ENCODE measurements at places on chromosomes 5 and 9. TPM values are rescaled to one million over a fixed set of nuclear protein-coding genes. Genes with fewer than 3 reads are reported as not detected.

Gene TTC16
- total RNA-seq, result 1.3 TPM

Gene PCSK5
- total RNA-seq, result 18.1 TPM

Gene UBE2R2
- 39.8 TPM for total RNA-seq

Gene PIP5K1B
- 35.9 TPM for total RNA-seq

Gene BTNL8
- total RNA-seq, result 5.3 TPM

Gene PRDM9
- not detected for total RNA-seq

Gene DBN1
- 23.1 TPM for total RNA-seq

Gene PCDHB12
- 1.7 TPM for total RNA-seq

Gene HBEGF
- total RNA-seq, result 43.2 TPM

DNA sequence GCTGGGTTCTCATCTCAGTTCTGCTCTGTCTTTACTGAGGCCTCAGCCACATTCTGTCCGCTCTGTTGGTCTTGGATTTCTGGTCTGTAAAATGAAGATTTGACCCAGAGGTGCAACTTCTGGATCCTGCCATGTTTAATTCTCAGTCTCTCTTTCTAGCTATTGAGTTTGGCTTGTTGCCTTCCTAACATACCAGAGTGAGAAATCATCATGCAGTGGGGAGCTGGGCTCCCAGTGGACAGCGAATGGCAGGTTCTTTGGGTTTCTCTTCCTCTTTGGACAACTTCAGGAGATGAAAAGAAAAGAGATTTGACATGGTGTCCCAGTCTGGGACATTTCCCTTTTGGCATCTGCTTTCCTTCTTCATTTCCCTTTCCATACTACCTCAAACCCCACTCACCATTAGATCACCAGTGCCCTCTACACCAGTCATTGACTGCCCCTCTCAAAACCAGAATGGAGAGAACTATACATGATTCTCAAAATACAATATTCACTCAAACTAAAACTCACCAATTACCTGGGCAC, 334.7 kb downstream of the ACTL7B start:
- no peak overlapping the region for H3K27ac ChIP-seq
- no peak overlapping the region for H3K4me3 ChIP-seq
- no peaks in the 10 kb centered on the region for H3K36me3 ChIP-seq
- H3K4me1 ChIP-seq, result no peaks in the 10 kb centered on the region
- no peak for DNase-seq
- H3K27me3 ChIP-seq, result no peaks in the 10 kb centered on the region

DNA sequence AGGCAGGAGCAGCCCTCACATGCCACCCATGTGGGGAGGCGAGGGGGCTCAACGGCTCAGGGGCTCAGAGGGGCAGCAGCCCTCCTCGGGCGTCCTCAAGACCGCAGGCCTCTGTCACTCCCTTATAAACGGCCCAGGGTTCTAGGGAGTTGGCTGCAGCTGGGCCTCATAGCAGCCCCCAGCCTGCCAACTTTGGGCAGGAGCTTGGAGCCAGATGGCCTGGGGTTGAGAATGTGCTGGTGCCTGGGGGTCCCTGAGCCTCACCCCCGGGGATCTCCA, 51.0 kb upstream of the RNU6ATAC start:
- H3K27me3 ChIP-seq, result no peaks in the 10 kb centered on the region
- no peak overlapping the region for H3K4me3 ChIP-seq
- no peak for DNase-seq
- no peaks in the 10 kb centered on the region for H3K36me3 ChIP-seq
- H3K4me1 ChIP-seq, result peaks cover 24% of the 10 kb centered on the region
- H3K27ac ChIP-seq, result peak overlapping the region; percentile 67

DNA sequence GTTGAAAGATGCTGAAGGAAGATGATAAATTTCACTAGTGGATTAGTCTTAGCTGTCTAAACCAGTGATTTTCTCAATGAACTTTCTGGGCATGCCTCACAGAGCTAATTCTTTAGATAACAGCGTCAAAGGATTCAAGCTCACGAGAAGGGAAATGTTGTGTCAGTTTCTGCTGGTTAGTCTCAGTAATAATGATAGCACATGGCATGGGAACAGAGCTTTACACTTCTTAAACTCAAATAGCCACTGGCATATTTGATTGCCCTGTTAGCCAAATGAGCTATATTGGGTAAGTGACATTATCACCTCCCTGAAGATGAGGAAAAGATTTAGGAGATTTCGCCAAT, 139.3 kb upstream of the NR3C1 start:
- H3K27me3 ChIP-seq, result no peaks in the 10 kb centered on the region
- H3K4me3 ChIP-seq, result no peak overlapping the region
- no peaks in the 10 kb centered on the region for H3K4me1 ChIP-seq
- DNase-seq, result no peak
- H3K36me3 ChIP-seq, result no peaks in the 10 kb centered on the region

- no peak for DNase-seq
- no peak overlapping the region for H3K27ac ChIP-seq
- H3K4me3 ChIP-seq, result no peak overlapping the region
Measured at GRCh38 chr5:7794823-7795222, 56.1 kb downstream of the CFAP90 start.

- H3K27ac ChIP-seq, result no peak overlapping the region
- H3K36me3 ChIP-seq, result no peaks in the 10 kb centered on the region
- no peak overlapping the region for H3K4me3 ChIP-seq
- DNase-seq, result no peak
- H3K27me3 ChIP-seq, result no peaks in the 10 kb centered on the region
- H3K4me1 ChIP-seq, result peaks cover 4% of the 10 kb centered on the region
Measured at GRCh38 chr5:180026320-180026719, 45.2 kb downstream of the RNF130 start.

DNA sequence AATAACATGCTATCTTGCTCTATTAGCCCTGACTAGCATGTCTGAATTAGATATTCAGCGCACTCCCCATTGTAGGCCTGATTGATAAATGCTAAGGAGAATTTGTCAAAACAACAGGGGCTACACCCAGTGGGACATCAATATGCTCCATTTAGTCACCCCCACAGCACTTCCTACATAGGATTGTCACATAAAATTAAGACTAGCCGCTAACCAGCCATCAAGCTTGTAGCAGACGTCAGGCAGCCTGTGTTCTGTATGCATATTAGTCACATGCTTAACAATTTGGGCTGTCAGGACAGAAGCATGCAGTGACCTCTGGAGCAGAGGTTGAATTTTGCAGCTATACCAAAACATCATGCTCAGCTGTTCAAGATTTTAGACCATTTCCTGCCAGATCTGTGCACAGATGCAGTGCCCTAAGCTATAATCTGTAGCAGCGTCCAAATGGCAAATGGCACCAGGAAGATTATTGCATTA, 197.4 kb upstream of the ISL1 start:
- no peak overlapping the region for H3K4me3 ChIP-seq
- H3K4me1 ChIP-seq, result no peaks in the 10 kb centered on the region
- H3K36me3 ChIP-seq, result no peaks in the 10 kb centered on the region
- DNase-seq, result no peak
- no peaks in the 10 kb centered on the region for H3K27me3 ChIP-seq

DNA sequence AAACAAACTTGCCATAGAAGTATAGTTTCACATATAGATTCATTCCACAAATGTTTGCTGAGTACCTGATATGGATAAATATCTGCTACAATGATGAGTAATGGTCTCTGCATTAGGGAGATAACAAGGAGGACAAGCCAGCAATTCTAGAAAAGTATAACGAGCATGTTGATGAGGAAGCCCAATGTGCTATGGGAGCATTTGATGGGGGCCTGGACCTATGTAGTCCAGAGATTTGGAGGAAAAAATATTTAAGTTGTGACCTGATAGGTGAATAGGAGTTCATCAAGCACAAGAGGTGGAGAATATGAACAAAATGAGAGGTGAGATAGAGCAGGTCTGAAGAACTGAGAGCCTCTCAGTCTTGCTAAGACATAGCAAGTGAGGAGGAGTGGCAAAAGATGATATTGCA, 14.4 kb upstream of the TMEM245 start:
- H3K36me3 ChIP-seq, result no peaks in the 10 kb centered on the region
- no peak overlapping the region for H3K4me3 ChIP-seq
- H3K27ac ChIP-seq, result no peak overlapping the region
- no peaks in the 10 kb centered on the region for H3K27me3 ChIP-seq
- H3K4me1 ChIP-seq, result no peaks in the 10 kb centered on the region
- no peak for DNase-seq

GRCh38 chr5:1936901-1937300, 54.2 kb upstream of the IRX4 start:
- H3K4me1 ChIP-seq, result no peaks in the 10 kb centered on the region
- H3K27me3 ChIP-seq, result peaks cover 19% of the 10 kb centered on the region
- no peak for DNase-seq
- no peak overlapping the region for H3K27ac ChIP-seq
- no peak overlapping the region for H3K4me3 ChIP-seq

DNA sequence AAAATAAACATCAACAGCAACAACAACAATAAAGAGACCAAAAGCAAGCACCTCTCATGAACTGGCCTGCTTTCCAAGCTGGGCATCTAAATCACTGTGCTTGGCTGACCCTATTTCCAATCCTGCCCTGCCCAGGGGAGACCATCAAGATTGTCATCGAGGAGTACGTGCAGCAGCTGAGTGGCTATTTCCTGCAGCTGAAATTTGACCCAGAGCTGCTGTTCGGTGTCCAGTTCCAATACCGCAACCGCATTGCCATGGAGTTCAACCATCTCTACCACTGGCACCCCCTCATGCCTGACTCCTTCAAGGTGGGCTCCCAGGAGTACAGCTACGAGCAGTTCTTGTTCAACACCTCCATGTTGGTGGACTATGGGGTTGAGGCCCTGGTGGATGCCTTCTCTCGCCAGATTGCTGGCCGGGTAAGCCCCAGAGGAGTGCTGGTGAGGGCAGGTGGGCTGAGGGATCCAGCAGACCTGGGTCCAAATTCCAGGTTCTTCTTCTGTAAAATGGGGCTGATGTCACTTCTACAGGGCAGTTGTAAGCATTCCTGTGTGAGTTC, 15.6 kb downstream of the PTGS1 start:
- H3K4me1 ChIP-seq, result no peaks in the 10 kb centered on the region
- no peaks in the 10 kb centered on the region for H3K27me3 ChIP-seq
- no peak overlapping the region for H3K27ac ChIP-seq
- no peaks in the 10 kb centered on the region for H3K36me3 ChIP-seq

- no peak overlapping the region for H3K4me3 ChIP-seq
- peaks cover 49% of the 10 kb centered on the region for H3K36me3 ChIP-seq
- no peak overlapping the region for H3K27ac ChIP-seq
- H3K4me1 ChIP-seq, result peaks cover 12% of the 10 kb centered on the region
Measured at GRCh38 chr5:138824516-138824915, 50.6 kb downstream of the LRRTM2 start.

GRCh38 chr9:684941-685340, 156.6 kb upstream of the DMRT1 start:
- no peaks in the 10 kb centered on the region for H3K27me3 ChIP-seq
- no peak overlapping the region for H3K27ac ChIP-seq
- no peaks in the 10 kb centered on the region for H3K36me3 ChIP-seq
- peaks cover 8% of the 10 kb centered on the region for H3K4me1 ChIP-seq
- no peak overlapping the region for H3K4me3 ChIP-seq
- no peak for DNase-seq

GRCh38 chr5:143564417-143564816, 160.9 kb upstream of the NR3C1 start:
- no peaks in the 10 kb centered on the region for H3K36me3 ChIP-seq
- no peak overlapping the region for H3K27ac ChIP-seq
- no peak overlapping the region for H3K4me3 ChIP-seq
- no peak for DNase-seq
- no peaks in the 10 kb centered on the region for H3K27me3 ChIP-seq

- no peaks in the 10 kb centered on the region for H3K36me3 ChIP-seq
- DNase-seq, result no peak
- no peaks in the 10 kb centered on the region for H3K27me3 ChIP-seq
- no peak overlapping the region for H3K4me3 ChIP-seq
- H3K27ac ChIP-seq, result no peak overlapping the region
- no peaks in the 10 kb centered on the region for H3K4me1 ChIP-seq
Measured at GRCh38 chr5:130126746-130127145, 222.5 kb downstream of the CHSY3 start.

- H3K36me3 ChIP-seq, result no peaks in the 10 kb centered on the region
- no peak for DNase-seq
- H3K4me1 ChIP-seq, result no peaks in the 10 kb centered on the region
- H3K27me3 ChIP-seq, result no peaks in the 10 kb centered on the region
- no peak overlapping the region for H3K4me3 ChIP-seq
- no peak overlapping the region for H3K27ac ChIP-seq
Measured at GRCh38 chr5:86866036-86866435, 248.3 kb downstream of the COX7C start.

- H3K27ac ChIP-seq, result peak overlapping the region; percentile 66
- H3K36me3 ChIP-seq, result peaks cover 97% of the 10 kb centered on the region
- no peak for DNase-seq
- H3K4me3 ChIP-seq, result no peak overlapping the region
Measured at GRCh38 chr5:151038801-151039238, 18.4 kb downstream of the GPX3 start.

DNA sequence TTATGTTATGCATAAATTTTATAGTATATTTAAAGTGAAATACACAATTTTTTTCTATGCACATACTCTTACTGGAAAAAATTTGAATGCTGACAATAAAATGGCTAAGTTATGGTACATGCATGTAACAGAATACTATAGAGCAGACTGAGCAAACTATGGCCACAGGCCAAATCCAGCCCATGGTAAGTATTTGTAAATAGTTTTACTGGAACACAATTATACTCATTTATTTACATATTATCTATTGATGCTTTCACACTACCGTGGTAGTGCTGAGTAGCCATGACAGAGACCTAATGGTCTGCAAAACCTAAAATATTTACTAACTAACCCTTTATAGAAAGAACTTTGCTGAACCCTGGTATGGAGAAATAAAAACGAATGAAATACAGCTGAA, 45.7 kb downstream of the TEX10 start:
- no peaks in the 10 kb centered on the region for H3K4me1 ChIP-seq
- H3K27ac ChIP-seq, result no peak overlapping the region
- DNase-seq, result no peak

DNA sequence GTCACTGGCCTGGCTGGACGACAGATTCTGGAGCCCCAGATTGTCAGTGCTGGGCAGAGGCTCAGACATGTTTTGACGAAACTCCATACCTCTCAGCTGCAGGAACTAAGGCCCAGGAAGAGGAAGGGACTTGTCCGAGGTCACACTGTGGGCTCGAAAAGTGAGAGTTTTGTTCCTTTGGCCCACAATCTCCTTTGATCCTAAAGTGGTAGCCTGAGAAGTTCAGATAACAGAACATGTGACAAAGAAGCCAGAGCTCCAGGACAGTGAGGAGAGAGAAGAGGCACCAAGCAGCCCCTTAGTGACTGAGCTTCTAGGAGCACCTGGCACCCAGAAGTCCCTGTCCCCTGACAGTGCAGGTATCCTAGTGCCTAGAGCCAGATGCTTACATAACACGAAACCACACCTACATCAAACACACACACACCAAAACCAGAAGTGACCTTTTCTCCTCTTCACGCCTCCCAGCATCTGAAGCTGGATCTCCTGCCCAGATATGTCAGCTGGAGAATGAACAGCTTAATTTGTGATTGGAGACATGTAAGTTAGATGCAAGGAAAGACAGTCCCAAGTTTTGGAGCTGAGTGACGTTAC, 88.9 kb downstream of the ADRB2 start:
- peak overlapping the region; percentile 79 for H3K27ac ChIP-seq
- H3K36me3 ChIP-seq, result no peaks in the 10 kb centered on the region
- H3K27me3 ChIP-seq, result no peaks in the 10 kb centered on the region
- H3K4me1 ChIP-seq, result peaks cover 57% of the 10 kb centered on the region

GRCh38 chr5:124056326-124056990, 544.5 kb downstream of the CSNK1G3 start:
- peaks cover 21% of the 10 kb centered on the region for H3K4me1 ChIP-seq
- no peak overlapping the region for H3K27ac ChIP-seq
- peak overlapping the region; percentile 18 for H3K4me3 ChIP-seq
- peak; percentile 51 for DNase-seq
- H3K27me3 ChIP-seq, result no peaks in the 10 kb centered on the region
